Activated CD8-positive, alpha-beta T cell treated with anti-CD3 and anti-CD28 coated beads for 36 hours (primary cell): ENCODE measurements at places on chromosomes 5 and 9. TPM values are rescaled to one million over a fixed set of nuclear protein-coding genes. Genes with fewer than 3 reads are reported as not detected.
A peak's percentile ranks its signal among the peaks of the same experiment; 100 is the strongest.

Gene TMC1
- not detected for total RNA-seq

Gene IL17B
- total RNA-seq: not detected

Gene C9
- not detected for total RNA-seq

Gene ERGIC1
- total RNA-seq: 56.1 TPM

Gene NOXA1
- total RNA-seq: 0.72 TPM

DNA sequence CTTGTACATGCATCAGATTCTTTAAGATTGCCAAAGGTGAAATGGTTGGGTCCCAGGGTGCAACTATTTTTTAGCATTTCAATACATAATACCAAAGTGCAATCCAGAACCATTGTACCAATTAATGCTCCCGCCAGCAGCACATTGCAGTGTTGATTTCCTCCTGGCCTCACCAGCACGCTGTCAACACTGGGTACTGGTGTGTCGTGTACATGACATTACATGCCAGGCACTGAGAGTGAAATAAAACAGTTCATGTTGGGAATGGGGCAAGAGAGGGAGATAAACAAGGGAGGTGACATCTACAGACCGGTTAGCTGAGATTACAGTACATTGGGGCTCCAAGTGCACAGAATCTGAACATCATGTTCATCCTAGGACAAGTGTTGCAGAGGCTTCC is 37.8 kb downstream of the HMGCS1 start:
- H3K4me1 ChIP-seq: no peaks in the 10 kb centered on the region
- no peak overlapping the region for H3K27ac ChIP-seq
- H3K4me3 ChIP-seq: no peak overlapping the region
- peaks cover 3% of the 10 kb centered on the region for H3K27me3 ChIP-seq

DNA sequence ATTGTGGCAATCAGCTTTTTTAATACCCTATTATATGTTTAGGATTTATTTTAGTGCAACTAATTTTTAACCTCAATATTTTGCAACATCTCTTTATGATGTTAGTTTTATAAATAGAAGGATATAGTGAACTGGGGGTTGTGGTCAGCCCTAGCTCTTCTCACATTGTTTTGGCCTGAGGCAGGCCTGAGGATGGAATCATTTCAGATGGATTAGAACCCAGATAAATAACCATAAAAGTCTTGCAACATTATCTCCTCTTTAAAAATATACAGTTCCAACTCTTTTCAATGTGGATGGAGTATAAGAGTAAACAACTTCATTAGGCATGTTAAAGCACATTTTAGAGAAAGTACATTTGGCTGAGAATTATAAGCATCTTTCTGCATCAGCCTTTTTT is 522.7 kb downstream of the NR2F1-AS1 start:
- H3K4me1 ChIP-seq: no peaks in the 10 kb centered on the region
- no peak overlapping the region for H3K27ac ChIP-seq
- no peaks in the 10 kb centered on the region for H3K27me3 ChIP-seq
- H3K36me3 ChIP-seq: no peaks in the 10 kb centered on the region
- H3K4me3 ChIP-seq: no peak overlapping the region

DNA sequence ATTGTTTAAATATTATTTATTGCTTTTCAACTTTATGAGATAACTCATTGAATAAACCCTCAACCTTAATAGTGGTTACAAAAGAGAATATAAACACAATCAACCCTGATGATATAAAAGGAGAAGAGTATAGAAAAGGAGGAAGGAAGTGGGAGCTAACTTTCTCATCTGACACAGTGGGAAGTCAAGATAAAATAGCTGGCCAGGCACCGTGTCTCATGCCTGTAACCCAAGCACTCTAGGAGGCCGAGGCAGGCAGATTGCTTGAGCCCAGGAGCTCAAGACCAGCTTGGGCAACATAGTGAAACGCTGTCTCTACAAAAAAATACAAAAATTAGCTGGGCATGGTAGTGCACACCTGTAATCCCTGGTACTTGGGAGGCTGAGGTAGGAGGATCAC is 93.5 kb downstream of the PPP2R2B start:
- H3K36me3 ChIP-seq: no peaks in the 10 kb centered on the region
- no peak for DNase-seq
- no peaks in the 10 kb centered on the region for H3K27me3 ChIP-seq
- peaks cover 2% of the 10 kb centered on the region for H3K4me1 ChIP-seq

DNA sequence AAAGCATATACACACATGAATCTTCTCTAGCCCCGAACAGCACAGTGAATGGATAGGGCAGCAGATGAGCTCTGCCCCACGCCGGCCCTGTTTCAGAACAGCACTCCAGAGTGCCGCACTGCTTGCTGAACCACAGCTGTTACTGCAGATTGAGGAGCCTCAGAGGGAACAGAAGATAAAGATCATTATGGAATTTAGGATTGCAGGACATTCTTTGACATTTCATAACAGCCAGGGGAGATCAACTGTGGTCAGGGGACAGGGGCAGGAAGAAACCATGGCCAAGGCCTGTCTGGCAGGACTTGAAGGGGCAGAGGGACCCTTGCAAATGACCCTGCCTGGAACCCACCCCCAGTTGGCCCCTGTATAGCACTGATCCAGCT is 20.6 kb downstream of the IRF1 start:
- peak overlapping the region; percentile 13 for H3K27ac ChIP-seq
- H3K36me3 ChIP-seq: peaks cover 12% of the 10 kb centered on the region
- H3K4me1 ChIP-seq: peaks cover 78% of the 10 kb centered on the region
- H3K27me3 ChIP-seq: no peaks in the 10 kb centered on the region
- DNase-seq: no peak
- H3K4me3 ChIP-seq: no peak overlapping the region

DNA sequence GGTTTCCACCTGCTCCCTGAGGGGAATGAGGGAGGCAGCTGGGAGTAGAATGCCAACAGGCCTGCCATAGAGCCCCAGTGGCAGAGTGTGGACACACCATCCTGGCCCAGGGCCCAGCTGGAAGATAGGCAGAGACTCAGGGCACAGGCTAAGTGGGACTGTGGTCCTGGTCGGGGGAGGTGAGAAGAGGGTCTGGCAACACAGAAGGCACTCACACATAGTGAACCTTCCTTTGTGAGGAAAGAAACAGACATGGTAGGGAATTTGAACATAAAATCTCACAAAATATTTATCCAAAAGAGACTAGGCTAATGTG is 41.2 kb downstream of the WDR36 start:
- no peak for DNase-seq
- no peak overlapping the region for H3K4me3 ChIP-seq
- H3K27ac ChIP-seq: no peak overlapping the region
- no peaks in the 10 kb centered on the region for H3K27me3 ChIP-seq
- H3K4me1 ChIP-seq: peaks cover 8% of the 10 kb centered on the region
- peaks cover 10% of the 10 kb centered on the region for H3K36me3 ChIP-seq

DNA sequence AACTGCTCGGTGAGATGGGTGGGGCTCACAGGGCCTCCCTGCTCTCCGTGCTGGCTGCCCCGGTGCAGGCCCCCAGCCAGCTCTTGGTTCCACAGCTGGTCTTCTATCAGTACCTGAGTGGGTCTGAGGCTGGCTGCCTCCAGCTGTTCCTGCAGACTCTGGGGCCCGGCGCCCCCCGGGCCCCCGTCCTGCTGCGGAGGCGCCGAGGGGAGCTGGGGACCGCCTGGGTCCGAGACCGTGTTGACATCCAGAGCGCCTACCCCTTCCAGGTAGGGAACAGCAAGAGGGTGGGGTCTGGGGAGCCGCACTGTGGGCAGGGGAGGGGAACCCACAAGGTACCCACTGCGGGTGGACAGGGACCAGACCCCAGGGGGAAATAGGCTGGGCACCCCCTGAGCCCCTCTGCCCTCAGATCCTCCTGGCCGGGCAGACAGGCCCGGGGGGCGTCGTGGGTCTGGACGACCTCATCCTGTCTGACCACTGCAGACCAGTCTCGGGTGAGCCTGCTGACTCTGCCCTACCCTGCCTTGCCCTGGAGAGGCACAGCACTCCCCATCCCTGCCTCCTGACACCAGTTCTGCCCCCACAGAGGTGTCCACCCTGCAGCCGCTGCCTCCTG is 2.8 kb downstream of the MAMDC4 start:
- no peaks in the 10 kb centered on the region for H3K4me1 ChIP-seq
- H3K4me3 ChIP-seq: no peak overlapping the region
- H3K36me3 ChIP-seq: peaks cover 2% of the 10 kb centered on the region
- DNase-seq: no peak
- H3K27me3 ChIP-seq: no peaks in the 10 kb centered on the region

GRCh38 chr9:6764523-6764922 is 6.8 kb downstream of the KDM4C start:
- no peak overlapping the region for H3K4me3 ChIP-seq
- H3K27me3 ChIP-seq: no peaks in the 10 kb centered on the region
- no peak for DNase-seq
- H3K27ac ChIP-seq: peak overlapping the region; percentile 6
- H3K36me3 ChIP-seq: peaks cover 10% of the 10 kb centered on the region

GRCh38 chr5:68699966-68700365 is 393.8 kb upstream of the SLC30A5 start:
- H3K27ac ChIP-seq: no peak overlapping the region
- H3K36me3 ChIP-seq: no peaks in the 10 kb centered on the region
- H3K4me3 ChIP-seq: no peak overlapping the region
- no peaks in the 10 kb centered on the region for H3K27me3 ChIP-seq

GRCh38 chr9:138103111-138103848 is 225.7 kb downstream of the CACNA1B start:
- H3K4me3 ChIP-seq: no peak overlapping the region
- no peak overlapping the region for H3K27ac ChIP-seq
- no peaks in the 10 kb centered on the region for H3K36me3 ChIP-seq
- H3K4me1 ChIP-seq: no peaks in the 10 kb centered on the region
- no peak for DNase-seq

DNA sequence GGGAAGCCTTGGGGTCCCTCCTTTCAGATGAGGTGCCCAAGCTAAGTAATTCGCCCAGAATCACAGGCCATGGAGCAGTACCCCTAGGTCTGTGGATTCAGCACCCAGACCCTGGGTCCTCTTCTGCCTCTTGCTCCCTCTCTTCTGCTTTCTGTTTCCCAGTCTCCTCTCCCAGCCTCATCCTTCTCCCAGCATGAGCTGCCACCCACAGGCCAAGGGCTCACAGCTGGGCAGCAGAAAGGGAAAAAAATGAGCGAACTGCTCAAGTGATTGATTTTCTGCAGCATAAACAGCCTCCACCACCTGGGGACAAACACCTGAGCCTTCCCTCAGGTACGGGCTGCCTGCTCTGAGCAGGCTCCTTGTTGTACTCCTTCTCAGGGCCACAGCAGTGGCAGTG is 113.9 kb upstream of the SAP30L start:
- no peaks in the 10 kb centered on the region for H3K27me3 ChIP-seq
- no peak overlapping the region for H3K4me3 ChIP-seq
- H3K27ac ChIP-seq: no peak overlapping the region

DNA sequence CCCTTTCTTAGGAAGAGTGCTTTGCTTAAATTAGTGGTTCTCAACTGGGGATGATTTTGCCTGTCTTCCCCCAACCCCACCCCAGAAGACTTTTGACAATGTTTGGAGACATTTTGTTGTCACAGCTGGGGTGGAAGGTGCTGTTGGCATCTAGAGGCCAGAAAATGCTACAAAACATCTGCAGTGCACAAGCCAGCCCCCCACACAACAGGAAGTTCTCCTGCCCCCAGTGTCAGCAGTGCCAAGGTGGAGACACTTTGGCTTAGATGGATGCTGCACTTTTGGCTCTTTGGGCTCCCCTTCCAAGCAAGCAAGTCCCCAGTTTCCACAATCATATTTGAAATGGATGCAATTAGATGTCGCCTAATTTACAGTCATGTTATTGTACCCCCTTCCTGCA is 2.7 kb downstream of the HEMGN start:
- no peaks in the 10 kb centered on the region for H3K36me3 ChIP-seq
- H3K4me1 ChIP-seq: peaks cover 48% of the 10 kb centered on the region
- no peak overlapping the region for H3K27ac ChIP-seq
- H3K27me3 ChIP-seq: no peaks in the 10 kb centered on the region

DNA sequence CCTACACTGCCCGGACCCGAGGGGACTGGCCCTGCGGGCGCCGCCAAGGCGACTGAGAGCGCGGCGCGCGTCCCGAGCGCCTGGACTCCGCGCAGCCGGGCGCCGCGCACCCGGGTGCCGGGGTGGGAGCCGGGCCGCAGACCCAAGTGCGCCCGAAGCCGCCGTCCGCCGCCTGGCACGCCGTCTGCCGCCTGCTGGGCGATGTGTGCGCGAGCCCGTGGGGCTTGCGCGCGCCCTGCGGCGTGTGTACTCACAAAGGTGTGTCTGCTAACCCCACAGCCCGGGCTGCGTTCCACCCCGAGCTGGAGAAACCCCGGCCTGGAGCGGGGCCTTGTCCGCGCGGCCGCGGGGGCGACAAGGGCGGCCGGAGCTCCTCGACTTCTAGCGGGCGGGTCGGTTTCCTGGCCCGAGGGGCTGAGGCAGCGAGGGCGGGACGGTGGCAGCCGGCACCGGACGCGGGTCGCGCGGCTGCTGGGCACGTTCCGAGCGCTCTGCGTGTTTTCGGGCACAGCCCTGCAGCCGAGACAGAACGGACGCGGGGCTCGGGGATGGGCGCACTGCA is 1.1 kb upstream of the ZSWIM6 start:
- peak overlapping the region; percentile 81 for H3K4me3 ChIP-seq
- H3K27ac ChIP-seq: no peak overlapping the region
- peaks cover 46% of the 10 kb centered on the region for H3K4me1 ChIP-seq
- peaks cover 12% of the 10 kb centered on the region for H3K27me3 ChIP-seq

DNA sequence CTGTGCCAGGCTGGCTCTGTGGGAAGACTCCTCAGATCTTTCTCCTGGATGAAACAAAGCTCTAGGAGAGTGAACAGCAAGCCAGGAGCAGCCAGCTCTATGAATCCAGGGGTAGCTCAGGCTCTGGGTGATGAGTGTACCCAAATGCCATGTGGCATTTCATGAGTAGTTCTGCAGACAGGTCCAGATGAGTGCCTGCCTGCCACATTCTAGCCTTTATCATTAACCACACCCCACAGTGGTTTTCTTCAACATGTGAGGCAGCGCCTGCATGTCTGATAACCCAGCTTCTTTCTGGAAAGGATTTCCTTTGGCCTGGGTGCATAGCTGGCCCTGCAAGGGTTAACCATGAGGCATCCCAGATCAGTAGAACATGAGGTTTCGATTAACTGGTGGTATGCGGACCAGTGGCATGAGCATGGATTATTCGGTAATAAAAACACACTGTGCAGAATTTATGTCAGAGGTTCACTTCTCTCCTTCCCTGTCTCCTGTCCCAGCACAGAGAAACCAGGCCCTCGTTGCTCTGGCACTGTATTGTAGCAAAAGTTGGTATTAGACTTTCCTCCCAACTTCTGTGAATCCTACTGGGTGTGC is 381.9 kb upstream of the ZNF462 start:
- no peak overlapping the region for H3K27ac ChIP-seq
- no peak overlapping the region for H3K4me3 ChIP-seq
- no peaks in the 10 kb centered on the region for H3K4me1 ChIP-seq
- H3K27me3 ChIP-seq: no peaks in the 10 kb centered on the region
- no peaks in the 10 kb centered on the region for H3K36me3 ChIP-seq

- H3K36me3 ChIP-seq: no peaks in the 10 kb centered on the region
- no peaks in the 10 kb centered on the region for H3K27me3 ChIP-seq
- no peak overlapping the region for H3K4me3 ChIP-seq
- peaks cover 6% of the 10 kb centered on the region for H3K4me1 ChIP-seq
- no peak for DNase-seq
- H3K27ac ChIP-seq: no peak overlapping the region
Measured at GRCh38 chr9:136324501-136325300, 2.6 kb upstream of the GPSM1 start.

DNA sequence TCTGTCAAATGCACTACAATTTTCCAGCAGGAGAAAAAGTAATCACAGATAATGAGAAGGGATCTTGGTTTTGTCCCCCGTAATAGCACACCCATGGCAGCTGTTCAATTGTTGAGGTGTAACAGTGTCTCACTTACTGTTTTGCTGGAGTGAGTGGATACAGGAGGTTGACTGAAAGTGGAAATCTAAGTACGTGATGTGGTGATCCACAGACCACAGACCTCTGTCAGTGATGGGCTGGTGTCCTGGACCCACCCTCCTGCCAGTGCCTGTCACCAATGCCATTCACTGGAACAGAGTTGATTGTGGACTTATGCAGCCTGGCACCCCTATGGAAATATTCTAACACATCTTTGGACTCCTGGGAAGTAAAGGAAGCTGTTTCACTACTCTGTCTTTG is 261.7 kb downstream of the TRPM3 start:
- H3K27ac ChIP-seq: no peak overlapping the region
- no peaks in the 10 kb centered on the region for H3K27me3 ChIP-seq
- no peaks in the 10 kb centered on the region for H3K4me1 ChIP-seq
- DNase-seq: no peak
- no peaks in the 10 kb centered on the region for H3K36me3 ChIP-seq
